Endothelial cell of umbilical vein (primary cell): ENCODE measurements at places on chromosomes 5 and 9. TPM values are rescaled to one million over a fixed set of nuclear protein-coding genes. Genes with fewer than 3 reads are reported as not detected.

GRCh38 chr9:116496167-116496566 lies 190.9 kb upstream of the TRIM32 start:
- DNase-seq: no peak

CMYA5 gene
- 0.09 and 0.20 TPM in 2 replicates for total RNA-seq

TTC16 gene
- total RNA-seq: not detected in 2 replicates

DNA sequence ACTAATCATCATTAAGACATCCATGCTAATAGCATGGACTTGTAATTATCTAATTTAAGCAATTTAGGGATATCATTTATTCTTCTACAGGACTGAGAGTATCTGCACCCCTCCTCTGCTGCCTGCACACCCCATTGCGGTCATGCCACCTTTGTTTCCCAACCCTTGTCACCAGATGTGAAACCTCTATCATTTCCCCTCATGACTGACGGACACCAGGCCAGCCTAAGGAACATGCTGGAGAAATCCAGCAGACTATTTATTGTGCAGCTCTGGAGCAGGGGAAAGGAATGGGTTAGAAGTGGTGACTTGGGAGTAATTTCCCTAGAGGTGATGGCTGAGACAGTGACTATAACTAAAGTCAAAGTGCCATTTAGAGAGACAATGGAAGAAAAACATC lies 40.7 kb downstream of the UGCG start:
- DNase-seq: no peak

SIL1 gene
- 35.4 and 47.6 TPM in 2 replicates for total RNA-seq

IGFBPL1 gene
- total RNA-seq: not detected in 2 replicates

- DNase-seq: no peak
These were observed 4.3 kb upstream of the CLPTM1L start for GRCh38 chr5:1349246-1349645.

DNA sequence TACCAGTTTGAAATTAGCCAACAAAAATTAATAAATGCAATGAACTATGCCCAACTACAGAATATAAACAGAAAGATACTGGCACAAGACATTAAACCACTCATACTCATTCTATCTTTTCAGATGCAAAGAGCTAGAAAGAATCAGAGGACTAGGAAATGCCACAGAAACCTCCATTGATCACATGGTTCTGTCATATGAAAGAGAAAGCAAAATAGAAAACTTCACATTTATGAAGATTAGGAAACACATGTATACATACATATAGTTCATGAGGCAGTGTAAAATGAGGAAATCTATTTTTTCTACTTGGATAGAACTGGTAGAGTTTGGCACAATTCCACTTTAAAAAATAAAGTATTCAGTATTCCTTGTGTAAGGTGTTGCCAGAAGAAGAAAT lies 275.1 kb upstream of the PTGER4 start:
- no peak for DNase-seq

DNA sequence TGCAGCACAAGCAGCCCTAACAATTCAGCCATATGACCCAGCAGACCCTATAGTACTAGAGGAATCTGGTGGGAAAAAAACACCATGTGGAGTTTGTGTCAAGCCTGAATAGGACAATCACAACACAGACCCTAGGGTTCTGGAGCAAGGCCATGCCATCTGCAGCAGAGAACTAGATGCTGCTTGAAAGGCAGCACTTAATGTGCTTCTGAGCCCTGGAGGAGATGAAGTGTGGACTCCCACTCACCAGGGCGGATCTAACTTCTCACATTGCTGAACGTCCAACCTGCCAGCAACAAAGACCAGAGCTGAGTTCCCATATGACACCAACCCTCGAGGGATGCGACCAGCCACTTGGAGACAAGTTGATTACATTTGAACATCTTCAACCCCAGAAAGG lies 43.2 kb downstream of the GABBR2 start:
- no peak for DNase-seq

TENT4A gene
- 33.5 and 35.4 TPM in 2 replicates for total RNA-seq

SPINK13 gene
- total RNA-seq: not detected in 2 replicates

FUT7 gene
- total RNA-seq: not detected in 2 replicates

GRCh38 chr9:14442956-14443355 lies 129.0 kb upstream of the NFIB start:
- no peak for DNase-seq

GRCh38 chr9:90301277-90301653 lies 341.4 kb downstream of the DIRAS2 start:
- peak; percentile 9 for DNase-seq

DNA sequence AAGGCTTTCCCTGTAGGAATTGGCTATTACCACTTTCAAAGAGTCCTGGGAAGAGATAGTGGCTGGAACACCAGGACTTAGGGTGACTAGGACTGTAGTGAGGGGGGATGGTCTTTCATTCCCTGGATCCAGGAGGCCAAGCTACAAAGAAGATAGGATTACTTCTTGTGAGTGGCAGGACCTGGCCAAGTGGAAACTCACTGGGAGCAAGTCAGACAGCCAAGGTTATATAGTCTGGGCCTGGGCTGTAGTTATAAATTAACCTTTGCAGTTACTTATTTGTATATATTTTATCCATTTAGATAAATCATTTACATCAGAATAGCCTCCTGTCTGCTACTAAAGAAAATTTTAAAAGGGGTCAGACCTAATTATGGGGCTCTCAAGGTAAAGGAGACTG lies 124.3 kb downstream of the TLR4 start:
- DNase-seq: no peak

DNA sequence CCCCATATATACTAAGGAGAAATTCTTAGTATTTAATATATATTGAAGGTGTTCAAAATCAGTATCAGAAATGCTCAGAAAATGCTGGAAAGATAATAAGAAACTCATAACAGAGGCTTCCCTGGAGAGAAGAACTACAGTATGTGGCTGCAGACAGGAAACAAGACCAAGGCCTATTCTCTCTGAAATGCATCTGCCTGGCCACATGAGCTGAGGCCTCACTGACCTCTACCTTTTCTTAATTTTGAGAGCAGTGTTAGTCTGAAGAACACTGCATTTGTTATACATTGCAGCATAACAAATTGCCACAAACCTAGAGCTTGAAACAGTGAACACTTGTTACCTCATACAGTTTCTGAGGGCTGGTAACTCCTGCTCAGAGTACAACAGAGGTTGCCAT lies 133.4 kb upstream of the SPEF2 start:
- no peak for DNase-seq

DNA sequence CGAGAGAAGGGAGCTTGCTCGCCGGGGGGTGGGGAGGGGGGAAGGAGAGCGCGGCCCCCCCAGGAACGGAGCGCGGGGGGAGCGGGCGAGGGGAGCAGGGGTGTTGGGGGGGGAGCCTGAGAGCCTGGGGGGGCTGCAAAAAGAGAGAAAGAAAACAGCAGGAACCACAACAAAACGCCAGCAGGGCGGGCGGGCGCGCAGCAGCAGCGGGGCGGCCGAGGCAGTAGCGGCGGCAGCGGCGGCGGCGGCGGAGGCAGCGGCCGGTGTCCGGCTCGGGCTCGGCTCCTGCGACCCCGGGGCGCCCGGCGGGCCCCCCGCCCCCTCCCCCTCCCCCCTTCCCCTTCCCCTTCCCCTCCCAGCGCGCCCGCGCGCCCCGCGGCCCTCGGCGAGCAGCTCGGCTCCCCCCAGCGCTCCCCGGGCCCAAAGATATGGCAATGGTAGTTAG lies 1.6 kb downstream of the NR2F1 start:
- no peak for DNase-seq

MLANA gene
- total RNA-seq: not detected in 2 replicates

TLR4 gene
- total RNA-seq: 38.6 and 41.7 TPM in 2 replicates

SPRY4 gene
- total RNA-seq: 33.9 and 49.5 TPM in 2 replicates

GRCh38 chr9:113361304-113362018 lies 12.1 kb downstream of the BSPRY start:
- peak; percentile 35 for DNase-seq

PDE4D gene
- 34.5 and 41.1 TPM in 2 replicates for total RNA-seq

SPATA31D4 gene
- total RNA-seq: not detected in 2 replicates

DNA sequence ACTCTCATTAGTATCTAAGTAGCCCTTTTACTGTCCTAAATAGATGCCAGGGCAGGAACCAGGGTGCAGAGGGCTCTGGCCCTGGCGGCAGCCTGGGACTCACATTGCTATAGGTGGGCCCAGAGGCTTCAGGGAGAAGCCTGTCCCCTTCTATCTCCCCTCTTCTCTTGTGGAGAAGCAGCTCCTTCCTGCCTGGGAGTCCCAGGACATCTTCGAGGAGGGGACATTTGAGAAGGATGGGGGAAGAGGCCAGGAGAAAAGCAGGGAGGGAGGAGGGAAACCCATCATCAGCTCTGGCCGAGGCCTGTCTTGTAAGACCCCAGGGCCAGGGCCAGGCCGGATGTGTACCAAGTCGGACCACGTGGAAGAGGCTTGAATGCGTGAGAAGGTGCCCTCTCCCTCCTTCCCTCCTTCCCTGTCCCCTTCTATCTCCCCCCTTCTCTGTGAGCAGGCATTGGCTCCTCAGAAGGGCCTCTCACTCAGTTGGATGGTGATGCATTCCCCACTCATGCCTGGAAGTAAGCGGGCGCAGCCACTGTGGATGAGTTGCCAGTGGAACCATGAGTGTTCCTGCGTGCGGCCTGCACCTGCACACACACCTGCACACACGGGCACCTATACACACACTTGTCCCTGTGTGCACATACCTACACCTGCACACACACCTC lies 20.7 kb upstream of the LPCAT1 start:
- no peak for DNase-seq

ANGPTL2 gene
- total RNA-seq: 21.8 and 24.5 TPM in 2 replicates

DNA sequence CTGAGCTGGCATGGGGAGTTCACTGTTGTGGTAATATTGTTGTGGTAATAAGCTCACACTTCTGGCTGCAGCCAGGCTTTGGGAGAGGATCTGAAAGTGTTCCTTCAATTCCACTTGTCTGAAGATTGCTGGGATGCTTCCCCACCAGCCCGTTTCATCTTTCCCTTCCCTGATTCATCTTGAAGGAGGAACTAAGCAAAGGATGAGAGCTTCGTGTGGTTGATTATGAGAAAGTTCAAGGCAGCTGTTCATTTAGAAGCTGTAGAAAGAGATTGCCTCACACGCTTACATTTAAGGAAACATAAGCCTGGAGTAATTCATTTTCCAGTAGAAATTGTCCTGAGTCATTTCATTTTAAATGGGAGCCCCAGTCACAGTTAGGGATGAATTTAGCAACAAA lies 122.4 kb upstream of the GAS1 start:
- no peak for DNase-seq

CDC23 gene
- total RNA-seq: 39.4 and 41.2 TPM in 2 replicates

ZNF366 gene
- 4.1 and 4.6 TPM in 2 replicates for total RNA-seq

- DNase-seq: peak; percentile 52
These were observed 50.0 kb downstream of the HACD4 start for GRCh38 chr9:20981486-20981885.

DNA sequence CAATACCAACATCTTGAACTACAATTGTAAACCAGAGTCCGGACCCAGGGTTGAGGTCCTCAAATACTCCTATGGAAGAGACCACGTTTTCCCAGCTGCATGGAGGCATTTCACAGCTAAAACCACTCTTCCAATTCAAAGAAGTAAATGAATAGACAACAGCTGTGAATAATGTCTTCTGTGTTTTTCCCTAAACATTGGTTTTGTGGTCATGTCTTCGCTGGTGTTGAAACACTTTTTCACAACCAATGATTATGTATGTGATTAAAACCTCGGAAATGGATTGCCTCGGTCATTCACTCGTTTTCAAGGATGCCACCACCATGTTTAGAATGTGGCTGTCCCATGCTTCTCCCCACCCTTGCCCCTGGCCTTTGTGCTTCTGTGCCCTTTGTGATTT lies 9.4 kb upstream of the TENT4A start:
- no peak for DNase-seq

DNA sequence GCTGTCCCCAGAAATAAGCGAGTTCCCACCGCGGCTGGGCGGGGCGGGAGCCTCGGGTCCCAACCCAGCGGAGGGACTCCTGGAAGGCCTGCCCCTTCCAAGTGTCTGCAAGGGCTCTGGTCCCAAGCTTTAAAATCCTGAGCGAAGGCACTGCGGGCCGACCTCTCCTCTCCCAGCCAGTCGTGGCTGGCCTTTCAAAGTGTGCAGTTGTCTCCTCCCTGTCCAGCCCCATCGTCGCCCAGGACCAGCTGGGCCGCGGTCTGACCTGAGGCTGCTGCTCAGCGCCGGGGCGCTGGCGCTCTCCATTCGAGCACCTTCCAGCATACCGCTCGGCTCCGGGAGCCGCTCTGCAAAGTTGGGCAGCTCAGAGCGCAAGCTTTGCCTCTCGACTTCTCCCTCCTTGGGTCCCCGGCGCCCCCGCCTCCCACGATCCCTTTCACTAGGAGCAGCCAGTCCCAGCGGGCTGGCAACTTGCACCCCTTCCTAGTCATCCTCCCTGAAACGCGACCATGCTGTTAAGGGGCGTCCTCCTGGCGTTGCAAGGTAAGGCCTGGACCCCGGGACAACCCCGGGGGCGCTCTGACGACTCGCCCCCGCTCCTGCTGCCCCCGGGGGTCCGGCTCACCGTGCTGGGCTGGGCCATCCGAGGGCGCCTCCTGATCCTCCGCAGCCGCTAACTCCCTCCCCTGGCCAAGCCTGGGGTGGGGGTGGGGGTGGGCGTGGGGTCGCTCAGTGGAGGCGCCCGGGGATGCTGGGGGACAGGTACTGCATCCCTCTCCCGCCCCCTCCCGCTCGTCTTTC lies at the start of gene MAMDC2:
MAMDC2 (plus strand) TSS at position 160 of the 801 bp plus-strand sequence; CDS start at position 510, 350 bp downstream.
- DNase-seq: peak; percentile 36

DNA sequence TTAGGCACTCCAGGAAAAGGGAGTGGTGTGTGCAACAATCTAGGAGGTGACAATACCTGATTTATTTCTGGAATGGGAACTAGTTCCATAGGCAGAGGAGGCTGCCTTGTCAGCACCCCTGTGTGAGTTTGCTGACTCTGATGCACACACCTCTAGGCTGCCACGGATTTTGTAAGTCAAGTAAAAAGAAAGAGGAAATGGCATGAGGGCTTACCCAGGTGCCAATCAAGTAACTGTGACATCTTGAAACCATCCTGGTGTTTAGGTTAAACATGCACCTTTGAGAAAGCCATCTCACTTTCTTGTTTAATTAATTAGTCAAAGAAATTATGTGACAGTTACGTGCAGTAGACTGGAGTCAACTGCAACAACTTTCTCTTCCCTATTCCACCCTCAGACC lies 32.3 kb upstream of the FAM81B start:
- no peak for DNase-seq

GRCh38 chr5:77957516-77957915 lies 181.4 kb upstream of the TBCA start:
- no peak for DNase-seq

FBXO10 gene
- 13.8 and 14.4 TPM in 2 replicates for total RNA-seq
